ENCODE measurements at places on chromosomes 5 and 9.
A peak's percentile ranks its signal among the peaks of the same experiment; 100 is the strongest.

GRCh38 chr9:93188426-93189368 is 4.8 kb downstream of the WNK2 start:
- DNase-seq: no peak

- no peak for DNase-seq
Observed at GRCh38 chr5:82290908-82291307, 12.8 kb upstream of the RPS23 start.

DNA sequence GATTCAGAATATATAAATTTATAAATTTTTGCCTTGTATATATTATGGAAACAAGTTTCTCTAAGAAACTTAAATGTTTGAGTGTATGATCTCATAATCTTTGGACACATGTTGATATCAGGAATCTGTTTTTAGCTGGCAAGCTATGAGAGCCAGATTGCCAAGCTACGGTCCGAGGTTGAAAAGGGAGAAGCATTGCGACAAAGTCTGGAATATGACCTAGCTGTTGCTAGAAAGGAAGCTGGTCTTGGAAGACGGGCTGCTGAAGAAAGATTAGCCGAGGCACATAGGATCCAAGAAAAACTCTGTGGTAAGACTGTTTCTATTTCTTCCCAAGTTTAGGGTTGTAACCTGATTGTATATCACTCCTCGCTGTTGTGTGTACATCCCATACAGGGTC is 25.9 kb downstream of the CCDC171 start:
- no peak for DNase-seq

GRCh38 chr9:81819859-81820546 is 108.2 kb upstream of the SPATA31D4 start:
- DNase-seq: no peak

- DNase-seq: no peak
Observed at GRCh38 chr5:37222181-37222580, 27.0 kb downstream of the CPLANE1 start.

DNA sequence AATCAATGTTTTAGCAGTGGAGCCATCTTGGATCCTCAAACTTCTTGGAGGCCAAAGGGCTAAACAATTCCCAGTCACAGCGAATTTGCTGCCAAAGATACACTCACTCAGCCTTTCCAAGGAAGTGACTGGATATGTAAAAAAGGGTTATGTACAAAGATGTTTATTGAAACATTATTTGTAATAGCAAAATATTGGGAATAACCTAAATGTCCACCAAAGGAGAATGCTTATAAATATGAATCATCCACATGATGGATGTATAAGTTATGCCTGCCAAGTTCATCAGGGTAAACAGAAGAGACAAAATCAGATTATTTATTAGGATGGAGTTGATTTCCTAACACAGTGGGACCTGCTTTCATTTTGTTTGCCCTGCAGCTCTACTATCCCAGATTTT is 145.2 kb upstream of the ABCA1 start:
- DNase-seq: no peak

DNA sequence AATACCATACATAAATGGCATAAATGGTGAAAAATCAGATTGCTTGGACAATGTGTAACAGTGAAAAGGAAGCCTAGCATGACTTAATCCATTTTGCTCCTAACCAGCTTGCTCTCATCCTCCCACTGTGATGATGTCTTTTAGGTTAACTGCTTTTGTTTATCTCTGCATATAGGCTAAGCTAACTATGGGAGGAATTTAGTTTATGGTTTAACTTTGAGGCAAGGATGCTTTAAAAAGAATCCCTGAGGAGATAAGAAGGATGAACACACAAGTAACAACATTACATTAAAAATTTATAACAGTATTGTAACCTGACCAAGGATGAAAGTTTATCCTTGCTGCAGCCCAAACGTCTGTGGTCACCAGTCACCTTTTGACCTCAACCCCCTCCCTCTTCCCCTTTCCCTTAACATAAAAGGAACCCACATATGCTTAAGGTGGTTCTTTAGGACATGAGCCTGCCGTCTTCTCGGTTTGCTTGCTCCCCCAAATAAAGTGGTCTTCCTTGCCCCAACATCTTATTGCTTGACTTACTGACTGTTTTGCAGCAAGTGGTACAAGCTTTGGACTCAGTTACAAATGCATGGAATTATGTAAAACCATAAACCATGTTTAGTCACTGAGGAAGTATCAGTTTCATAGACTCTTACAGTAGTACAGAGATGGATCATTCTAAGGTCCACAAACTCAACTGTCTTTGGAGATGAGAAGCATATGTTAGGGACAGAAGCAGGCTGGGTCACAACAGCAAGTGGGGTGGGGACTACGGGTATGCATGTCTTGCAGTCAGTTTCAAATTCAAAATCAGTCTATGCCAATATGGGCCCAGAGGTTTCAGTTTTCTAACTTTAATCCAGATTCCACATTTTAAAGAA is 31.3 kb downstream of the AGXT2 start:
- no peak for DNase-seq

DNA sequence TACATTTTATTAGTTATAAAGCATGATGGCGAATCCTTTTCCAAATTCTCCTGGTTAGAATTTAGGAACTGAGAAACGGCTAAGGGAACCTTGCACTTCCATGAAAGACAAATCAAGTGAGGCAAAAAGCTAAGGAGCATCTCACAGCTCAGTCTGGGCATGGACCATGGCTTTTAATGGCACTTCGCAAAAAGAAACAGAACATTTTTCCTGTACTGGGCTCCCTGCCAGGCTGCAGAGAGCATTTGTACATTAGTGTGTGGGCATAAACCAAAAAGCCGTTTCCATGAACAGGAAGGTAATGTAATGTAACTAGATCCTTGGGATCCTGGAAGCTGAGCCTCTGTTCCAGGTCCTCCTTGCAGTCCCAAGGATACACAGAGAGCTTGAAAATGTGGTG is 354.2 kb downstream of the MRPS30 start:
- DNase-seq: no peak

DNA sequence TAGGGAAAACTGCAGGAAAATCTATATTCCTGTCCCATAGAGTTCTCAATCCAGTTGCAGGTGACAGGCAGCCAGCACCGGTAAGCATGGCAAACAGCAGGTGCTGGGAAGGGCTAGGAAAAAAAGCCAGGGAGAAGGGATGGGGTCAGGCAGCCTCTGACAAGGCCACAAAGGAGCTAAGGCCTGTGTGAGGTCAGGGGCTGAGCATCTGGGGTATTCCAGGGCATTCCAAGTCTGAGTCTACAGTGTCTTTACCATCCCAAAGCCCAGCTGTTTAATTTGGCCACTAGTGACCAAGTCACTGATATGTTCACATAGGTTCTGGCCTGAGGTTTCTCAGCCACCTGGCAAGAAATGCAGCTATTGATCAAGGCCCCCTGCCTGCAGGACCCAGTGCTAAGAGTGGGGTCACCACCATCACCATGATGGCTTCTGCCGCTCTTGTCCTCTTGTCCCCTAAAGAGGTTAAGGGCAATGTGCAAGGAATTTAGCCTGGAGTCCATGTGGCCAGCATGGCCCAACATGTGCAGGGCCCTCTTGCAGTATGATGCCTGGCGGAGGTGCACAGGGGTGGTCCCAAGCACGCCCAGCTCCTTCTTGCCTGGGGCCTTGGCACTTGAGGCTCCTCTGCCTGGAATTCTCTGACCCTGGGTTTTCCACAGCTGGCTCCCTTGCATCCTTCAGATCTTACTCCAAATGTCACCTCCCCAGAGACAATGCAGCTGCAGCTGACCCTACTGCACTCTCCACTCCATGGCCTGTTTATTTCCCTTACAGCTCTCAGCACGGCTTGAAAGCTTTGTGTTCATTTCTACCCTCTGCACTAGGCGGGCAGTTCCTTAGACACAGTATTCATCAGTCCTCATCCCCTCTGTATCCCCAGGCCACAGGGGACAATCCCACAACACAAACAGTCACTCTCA is 213.1 kb downstream of the MSX2 start:
- no peak for DNase-seq

- no peak for DNase-seq
Observed at GRCh38 chr5:150166650-150167511, at the start of gene CDX1. CDX1 (plus strand) TSS chr5:150166778; CDS start chr5:150166877, 99 bp downstream.

- no peak for DNase-seq
Observed at GRCh38 chr5:154278186-154278585, 87.7 kb downstream of the GALNT10 start.

- DNase-seq: no peak
Observed at GRCh38 chr5:107949688-107950341, 279.1 kb upstream of the EFNA5 start.

DNA sequence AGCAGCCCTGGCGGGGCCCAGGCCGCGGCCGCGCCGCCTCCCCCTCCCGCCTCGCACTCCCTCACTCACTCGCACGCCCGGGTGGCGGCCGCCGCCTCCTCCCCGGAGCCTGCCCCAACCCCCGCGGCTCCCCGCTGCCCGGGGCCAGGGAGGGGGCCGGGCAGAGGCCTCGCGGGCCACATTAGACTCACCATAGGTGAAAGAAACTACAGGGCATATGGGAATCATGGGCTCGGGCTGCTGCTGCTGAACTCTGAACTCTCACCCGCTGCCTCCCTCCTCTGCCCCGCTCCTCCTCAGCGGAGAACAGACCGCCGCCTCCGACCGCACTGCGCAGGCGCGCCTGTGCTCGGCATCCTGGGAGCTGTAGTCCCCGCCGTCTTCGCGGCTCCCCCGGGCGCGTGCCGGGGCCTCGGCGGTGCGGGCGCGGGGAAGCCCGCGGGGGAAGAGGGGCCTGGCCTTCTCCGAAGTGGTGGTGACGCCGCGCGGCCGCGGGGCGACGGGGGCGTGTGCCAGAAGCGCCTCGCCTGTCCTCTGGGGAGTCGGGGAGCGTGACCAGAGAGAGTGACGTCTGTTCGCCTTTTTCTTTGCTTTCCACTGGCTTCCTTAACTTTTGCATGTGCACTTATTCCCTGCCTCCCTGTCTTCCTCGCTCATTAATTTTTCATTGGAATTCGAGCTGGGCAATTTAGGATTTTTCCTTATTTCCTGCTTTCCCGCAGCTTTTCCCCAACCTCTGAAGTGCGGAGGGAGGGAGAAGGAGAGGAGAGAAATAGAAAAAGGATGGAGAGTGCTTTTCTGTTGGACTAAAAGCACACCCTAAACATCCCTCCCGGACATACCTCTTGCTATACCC is at the start of gene ZFR:
Gene ZFR (minus strand): TSS at position 310 of the 856 bp plus-strand sequence. CDS start 82 bp downstream, at position 228.
- DNase-seq: peak; percentile 91

DNA sequence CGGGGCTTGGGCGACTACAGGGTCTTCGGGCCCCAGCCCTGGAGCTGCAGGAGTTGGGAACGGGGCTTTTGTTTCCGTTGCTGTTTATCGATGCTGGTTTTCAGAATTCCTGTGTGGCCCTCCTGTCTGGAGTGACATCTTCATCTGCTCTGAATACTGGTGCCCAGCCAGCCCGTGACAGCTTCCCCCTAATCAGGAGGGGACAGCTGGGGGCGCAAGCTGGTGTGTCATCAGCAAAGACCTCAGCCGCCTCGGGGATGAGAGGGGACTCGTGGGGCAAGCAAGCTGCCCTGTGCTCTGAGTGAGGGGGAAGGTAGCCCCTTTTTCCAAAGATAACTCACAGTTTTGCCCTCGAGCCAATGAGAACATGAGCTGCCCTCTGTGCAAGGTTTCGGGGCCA is 110.7 kb downstream of the RXRA start:
- DNase-seq: no peak

GRCh38 chr9:80690349-80690939 is 998.9 kb downstream of the TLE1 start:
- no peak for DNase-seq

DNA sequence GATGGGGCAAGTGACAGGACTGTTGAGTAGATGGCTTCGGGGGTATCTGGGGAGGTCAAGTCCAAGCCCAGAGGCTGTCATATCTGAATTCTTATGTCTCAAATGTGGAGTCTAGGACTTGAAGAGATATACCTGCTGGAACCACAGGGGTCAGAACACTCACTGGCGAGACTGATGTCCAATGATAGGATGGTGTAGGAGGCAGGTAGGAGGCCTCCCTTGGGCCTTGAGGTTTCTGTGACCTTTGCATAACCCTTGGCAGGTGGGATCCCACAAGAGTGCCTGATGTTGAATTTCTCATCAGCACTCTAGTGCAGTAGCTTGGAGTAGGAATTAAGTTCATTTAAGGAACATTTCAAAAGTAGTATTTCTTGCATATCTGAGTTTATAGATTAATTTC is 2.8 kb downstream of the CCL21 start:
- no peak for DNase-seq

GRCh38 chr5:163867738-163868137 is 362.3 kb downstream of the MAT2B start:
- DNase-seq: no peak

DNA sequence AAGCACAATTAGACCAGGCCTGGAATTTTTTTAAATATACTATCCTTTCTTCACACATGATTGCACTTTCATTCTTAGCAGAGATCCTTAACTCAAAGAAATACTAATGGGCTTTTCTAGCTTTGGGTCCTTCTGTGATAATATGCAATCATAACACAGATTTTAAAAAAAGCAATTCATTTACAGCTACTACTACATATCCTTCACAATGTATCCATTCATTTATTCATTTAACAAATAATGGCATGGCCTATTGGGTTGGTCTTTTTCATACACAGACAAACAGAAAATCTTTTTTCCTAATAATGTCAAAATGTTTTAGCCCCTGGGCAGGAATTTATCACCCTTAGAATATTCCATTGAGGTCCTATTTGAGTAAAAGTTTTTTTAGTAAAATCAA is 47.0 kb downstream of the SAXO1 start:
- no peak for DNase-seq

GRCh38 chr9:4297151-4297785 is 2.6 kb downstream of the GLIS3 start:
- peak; percentile 82 for DNase-seq

DNA sequence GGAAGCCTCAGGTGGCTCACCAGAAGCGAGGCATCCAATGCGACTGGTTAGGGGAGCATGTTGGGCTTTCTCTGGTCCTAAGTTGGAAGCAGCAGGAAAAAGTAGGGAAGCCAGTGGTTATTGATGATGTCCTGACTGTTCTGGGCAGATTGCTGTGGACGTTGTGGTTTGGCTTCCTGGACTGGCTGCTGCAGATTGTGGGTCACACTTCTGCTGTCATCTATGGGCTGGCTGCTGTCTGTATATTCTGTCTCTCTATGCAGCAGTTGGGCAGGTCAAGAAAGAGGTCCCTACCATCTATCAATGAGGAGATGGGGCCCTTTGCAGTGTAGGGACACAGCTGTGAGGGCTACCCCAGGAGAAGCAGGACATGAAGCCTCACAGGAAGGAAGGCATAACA is 13.5 kb upstream of the MARCHF6 start:
- no peak for DNase-seq

GRCh38 chr9:86075132-86076109 is 23.9 kb downstream of the GOLM1 start:
- DNase-seq: peak; percentile 12

- DNase-seq: peak; percentile 50
Observed at GRCh38 chr5:151677776-151678545, 8.8 kb downstream of the SPARC start.

GRCh38 chr5:75545131-75545530 is 33.4 kb downstream of the POLK start:
- no peak for DNase-seq

DNA sequence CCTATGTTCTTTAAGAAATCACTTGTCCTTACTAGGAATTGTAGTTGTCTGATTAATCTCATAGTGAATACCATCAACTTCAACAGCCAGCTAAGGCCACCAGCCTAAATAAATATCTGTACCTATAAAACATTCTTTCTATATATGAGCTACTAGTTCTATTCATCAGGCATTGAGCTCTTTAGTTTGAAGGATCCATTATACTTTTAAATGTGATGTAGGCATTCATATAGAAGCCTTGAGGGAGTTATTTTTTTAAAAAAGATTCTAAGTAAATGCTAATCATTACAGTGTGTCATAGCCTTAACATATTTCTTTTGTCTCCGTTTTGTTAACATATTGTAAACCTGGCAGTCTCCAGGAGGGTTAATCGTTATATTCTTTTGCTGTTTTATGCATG is 838.3 kb downstream of the PTPRD start:
- DNase-seq: no peak

All from inflammatory macrophage (primary cell).